Renal cortex interstitium (tissue), 15 donors: ENCODE measurements at places on chromosomes 3 and 15. TPM values are rescaled to one million over a fixed set of nuclear protein-coding genes. Genes with fewer than 3 reads are reported as not detected.

COPB2 gene
- 151 TPM for polyA plus RNA-seq

MME gene
- 409 TPM for polyA plus RNA-seq

FURIN gene
- 51.2 TPM for polyA plus RNA-seq

ZNF860 gene
- polyA plus RNA-seq: 2.6 TPM

GOLGA6L9 gene
- polyA plus RNA-seq: 11.3 TPM
